Effector memory CD4-positive, alpha-beta T cell (primary cell): ENCODE measurements at places on chromosomes 5 and 9.

DNA sequence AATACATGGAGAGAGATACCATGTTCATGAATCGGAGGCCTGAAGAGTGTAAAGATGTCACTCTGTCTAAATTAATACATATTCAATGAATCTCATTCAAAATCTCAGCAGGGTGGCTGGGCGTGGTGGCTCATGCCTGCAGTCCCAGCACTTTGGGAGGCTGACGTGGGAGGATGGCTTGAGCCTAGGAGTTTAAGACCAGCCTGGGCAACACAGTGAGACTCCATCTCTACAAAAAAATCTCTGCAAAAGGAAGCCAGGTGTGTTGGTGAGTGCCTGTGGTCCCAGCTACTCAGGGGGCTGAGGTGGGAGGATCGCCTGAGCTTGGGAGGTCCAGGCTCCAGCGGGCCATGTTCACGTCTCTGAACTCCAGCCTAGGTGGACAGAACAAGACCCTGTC is 49.7 kb downstream of the COL23A1 start:
- H3K27ac ChIP-seq, result no peak overlapping the region
- H3K4me1 ChIP-seq, result no peaks in the 10 kb centered on the region
- no peaks in the 10 kb centered on the region for H3K36me3 ChIP-seq
- H3K27me3 ChIP-seq, result no peaks in the 10 kb centered on the region
- no peak for DNase-seq

DNA sequence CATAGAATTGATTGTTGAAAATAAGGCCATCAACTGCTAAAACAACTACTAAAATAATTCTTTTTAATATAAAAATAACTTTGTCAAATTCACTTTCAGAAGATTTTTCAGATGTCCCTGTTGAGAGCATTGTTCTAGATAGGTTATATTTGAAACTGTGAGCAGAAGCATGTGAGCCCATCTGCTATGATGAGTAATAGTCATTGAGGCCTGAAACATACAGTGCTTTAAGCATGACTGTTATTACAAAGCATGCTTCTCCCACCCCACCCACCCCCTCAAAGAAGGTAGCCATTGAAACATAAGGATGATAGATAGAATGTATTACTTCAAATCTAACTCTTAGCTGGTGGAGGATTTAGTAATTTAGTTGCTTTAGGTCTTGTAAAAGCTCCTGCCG is 86.0 kb downstream of the UHRF2 start:
- no peaks in the 10 kb centered on the region for H3K27me3 ChIP-seq
- H3K36me3 ChIP-seq, result peaks cover 62% of the 10 kb centered on the region
- no peak overlapping the region for H3K27ac ChIP-seq
- H3K4me1 ChIP-seq, result no peaks in the 10 kb centered on the region
- H3K4me3 ChIP-seq, result no peak overlapping the region
- DNase-seq, result no peak

GRCh38 chr5:123754908-123755307 is 242.9 kb downstream of the CSNK1G3 start:
- H3K4me3 ChIP-seq, result no peak overlapping the region
- H3K4me1 ChIP-seq, result no peaks in the 10 kb centered on the region
- H3K27me3 ChIP-seq, result no peaks in the 10 kb centered on the region
- no peak for DNase-seq

GRCh38 chr9:70439991-70440706 is 25.7 kb upstream of the KLF9 start:
- no peaks in the 10 kb centered on the region for H3K36me3 ChIP-seq
- H3K27ac ChIP-seq, result no peak overlapping the region
- no peaks in the 10 kb centered on the region for H3K4me1 ChIP-seq

DNA sequence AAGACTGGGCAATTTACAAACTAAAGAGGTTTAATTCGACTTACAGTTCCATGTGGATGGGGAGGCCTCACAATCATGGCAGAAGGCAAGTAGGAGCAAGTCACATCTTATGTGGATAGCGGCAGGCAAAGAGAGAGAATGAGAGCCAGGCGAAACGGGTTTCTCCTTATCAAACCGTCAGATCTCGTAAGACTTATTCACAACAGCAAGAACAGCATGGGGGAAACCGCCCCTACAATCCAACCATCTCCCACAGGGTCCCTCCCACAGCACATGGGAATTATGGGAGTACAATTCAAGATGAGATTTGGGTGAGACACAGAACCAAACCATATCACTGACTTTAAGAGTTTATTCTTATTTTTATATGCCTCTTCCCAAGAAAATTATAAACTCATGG is 60.3 kb downstream of the RFK start:
- H3K4me1 ChIP-seq, result no peaks in the 10 kb centered on the region
- no peaks in the 10 kb centered on the region for H3K36me3 ChIP-seq
- H3K4me3 ChIP-seq, result no peak overlapping the region
- H3K27me3 ChIP-seq, result no peaks in the 10 kb centered on the region

- peaks cover 2% of the 10 kb centered on the region for H3K27me3 ChIP-seq
- H3K36me3 ChIP-seq, result no peaks in the 10 kb centered on the region
- no peaks in the 10 kb centered on the region for H3K4me1 ChIP-seq
- no peak overlapping the region for H3K27ac ChIP-seq
- no peak overlapping the region for H3K4me3 ChIP-seq
Observed at GRCh38 chr9:107239474-107239873, 43.6 kb upstream of the RAD23B start.

DNA sequence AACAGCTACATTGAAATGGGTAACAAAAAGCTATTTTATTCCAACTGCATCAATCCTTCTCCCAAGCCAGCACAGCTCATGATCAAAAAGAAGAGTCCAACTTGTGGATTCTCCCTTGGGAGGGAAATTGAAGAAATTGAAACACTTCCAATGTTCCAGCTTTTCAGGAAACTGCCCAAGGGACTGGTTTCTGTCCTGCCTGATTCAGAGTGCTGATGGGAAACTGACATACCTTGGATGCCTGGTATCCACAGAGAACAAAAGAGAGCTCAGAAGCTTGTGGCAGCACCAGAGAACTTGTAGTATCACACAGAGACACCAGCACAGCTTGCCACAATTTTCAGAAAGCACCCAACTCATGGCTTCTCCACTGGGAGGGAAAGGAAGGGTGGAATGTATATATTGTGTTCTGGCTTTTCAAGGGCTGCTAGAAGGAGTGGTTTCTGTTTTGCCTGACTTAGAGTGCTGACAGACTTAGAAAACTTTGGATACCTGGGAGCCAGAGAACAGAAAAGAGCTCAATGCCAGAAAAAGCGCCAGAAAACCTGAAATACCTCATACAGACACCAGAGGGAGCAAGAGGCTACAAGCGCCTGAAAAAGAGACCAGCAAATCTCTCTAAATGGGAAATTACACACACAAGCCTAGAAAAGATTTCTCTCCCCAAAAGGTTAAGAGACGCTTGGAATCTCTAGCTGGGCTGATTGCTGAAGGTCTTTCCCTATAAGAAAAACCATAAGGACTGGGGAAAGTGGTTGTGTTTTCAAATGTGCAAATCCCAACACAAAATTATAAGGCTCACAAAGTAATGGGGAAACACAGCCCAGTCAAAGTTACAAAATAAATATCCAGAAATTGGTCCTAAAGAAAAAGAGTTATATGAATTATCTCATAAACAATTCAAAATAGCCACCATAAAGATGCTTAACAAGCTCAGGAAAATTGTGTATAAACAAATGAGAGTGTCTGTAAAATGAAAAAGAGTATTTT is 178.8 kb downstream of the SPOCK1 start:
- no peak for DNase-seq
- H3K36me3 ChIP-seq, result no peaks in the 10 kb centered on the region
- no peaks in the 10 kb centered on the region for H3K27me3 ChIP-seq

DNA sequence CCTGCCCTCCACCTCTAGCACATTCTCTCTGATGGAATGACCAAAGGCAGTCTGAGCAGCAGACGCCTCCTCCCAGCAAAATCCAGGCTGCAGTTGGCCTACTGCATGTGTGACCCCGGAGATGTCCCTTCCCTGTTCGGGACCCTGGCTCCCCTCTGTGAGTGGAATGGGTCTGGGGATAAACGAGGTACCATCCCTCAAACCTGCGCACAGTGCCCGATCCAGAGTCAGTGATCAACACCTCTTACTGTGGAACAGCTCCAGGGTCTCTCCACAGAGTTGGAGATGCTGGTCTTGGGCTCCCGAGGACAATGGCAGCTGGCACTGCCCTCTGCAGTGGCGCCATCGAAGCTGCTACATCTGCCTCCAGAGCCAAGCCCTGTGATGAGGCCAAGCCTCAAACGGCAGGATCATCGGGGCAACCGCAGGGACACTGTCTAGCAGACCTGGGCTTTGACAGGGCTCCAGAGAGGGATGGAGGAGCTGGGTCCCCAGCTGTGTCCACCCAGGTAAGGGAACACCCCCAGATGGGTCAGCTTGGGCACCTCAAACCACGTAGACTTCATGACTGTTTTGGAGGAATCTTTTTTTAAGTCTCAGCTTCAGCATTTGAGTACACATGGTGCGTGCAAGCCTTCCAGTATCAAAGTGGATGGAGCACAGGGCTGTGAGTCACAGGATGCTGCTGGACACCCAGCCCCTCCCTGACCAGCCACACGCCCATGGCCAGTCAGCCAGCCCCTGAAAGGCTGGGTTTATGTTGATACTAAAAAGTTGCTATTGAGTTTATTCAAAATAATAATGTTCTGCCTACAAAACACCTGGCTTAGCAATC is 13.0 kb downstream of the MED10 start:
- no peak overlapping the region for H3K27ac ChIP-seq
- peaks cover 7% of the 10 kb centered on the region for H3K4me1 ChIP-seq
- no peaks in the 10 kb centered on the region for H3K27me3 ChIP-seq
- DNase-seq, result no peak
- no peak overlapping the region for H3K4me3 ChIP-seq

DNA sequence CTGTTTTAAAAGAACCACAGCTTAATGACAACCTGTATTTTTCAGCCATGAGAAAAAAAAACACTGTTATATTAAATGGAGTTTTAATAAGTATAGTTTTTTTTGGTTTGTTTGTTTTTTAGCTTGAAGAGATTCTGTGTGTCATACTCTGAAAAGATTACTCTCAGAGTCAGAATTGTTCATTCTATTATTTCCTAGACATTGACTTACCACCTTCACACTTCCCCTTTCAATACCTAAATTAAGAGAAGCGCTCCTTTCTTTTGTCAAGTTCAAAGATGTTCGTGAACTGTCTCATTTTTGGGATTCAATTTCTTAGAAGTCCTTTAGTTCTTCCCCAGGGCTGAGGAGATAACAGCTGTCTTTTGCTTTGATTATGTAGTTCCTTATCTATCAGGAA is 1201.6 kb upstream of the NUDT12 start:
- H3K4me1 ChIP-seq, result no peaks in the 10 kb centered on the region
- no peak overlapping the region for H3K27ac ChIP-seq
- H3K27me3 ChIP-seq, result no peaks in the 10 kb centered on the region
- no peak overlapping the region for H3K4me3 ChIP-seq
- no peaks in the 10 kb centered on the region for H3K36me3 ChIP-seq

DNA sequence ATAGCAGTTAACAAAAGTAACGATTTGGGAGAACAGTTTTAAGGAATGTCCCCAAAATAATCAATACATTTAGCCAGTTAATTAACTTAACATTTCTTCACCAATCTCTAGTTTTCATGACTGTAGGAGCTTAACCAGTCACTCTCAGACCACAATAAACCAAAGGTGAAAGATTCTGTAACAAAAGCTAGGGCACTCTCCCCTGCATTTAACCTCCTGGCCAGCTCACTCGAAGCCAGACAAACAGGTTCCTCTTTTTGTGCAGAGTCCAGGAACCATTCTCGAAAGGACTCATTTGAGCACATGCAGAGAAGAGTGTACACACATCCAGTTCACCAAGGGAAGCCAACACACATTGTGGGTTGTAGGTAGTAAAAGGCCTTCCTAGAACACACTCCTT is 6.5 kb downstream of the IL7R start:
- no peaks in the 10 kb centered on the region for H3K27me3 ChIP-seq
- peaks cover 32% of the 10 kb centered on the region for H3K4me1 ChIP-seq
- peak overlapping the region; percentile 99 for H3K27ac ChIP-seq
- H3K4me3 ChIP-seq, result peak overlapping the region; percentile 64
- peaks cover 77% of the 10 kb centered on the region for H3K36me3 ChIP-seq
- no peak for DNase-seq

DNA sequence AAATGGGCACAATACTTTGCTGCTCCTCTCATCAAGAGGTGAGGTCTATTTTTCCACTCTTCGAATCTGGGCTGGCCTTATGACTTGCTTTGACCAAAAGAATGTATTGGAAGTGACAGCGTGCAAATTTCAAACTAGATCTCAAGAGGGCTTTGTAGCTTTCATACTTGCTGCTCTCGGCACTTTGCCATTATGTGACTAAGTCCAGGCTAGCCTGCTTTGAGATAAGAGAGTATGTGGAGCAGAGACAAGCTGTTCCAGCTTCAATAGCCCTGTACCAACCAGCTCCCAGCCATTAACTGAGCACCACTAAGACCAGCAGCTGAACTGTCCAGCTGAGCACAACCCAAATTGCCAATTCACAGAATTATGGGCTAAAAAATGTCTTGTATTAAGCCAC is 124.6 kb downstream of the ACER2 start:
- H3K27me3 ChIP-seq, result no peaks in the 10 kb centered on the region
- DNase-seq, result no peak
- H3K27ac ChIP-seq, result no peak overlapping the region
- H3K36me3 ChIP-seq, result no peaks in the 10 kb centered on the region
- H3K4me3 ChIP-seq, result no peak overlapping the region

GRCh38 chr5:57539281-57539701 is 56.7 kb upstream of the ACTBL2 start:
- H3K4me1 ChIP-seq, result no peaks in the 10 kb centered on the region
- H3K27ac ChIP-seq, result no peak overlapping the region
- H3K27me3 ChIP-seq, result no peaks in the 10 kb centered on the region
- no peaks in the 10 kb centered on the region for H3K36me3 ChIP-seq
- DNase-seq, result no peak

DNA sequence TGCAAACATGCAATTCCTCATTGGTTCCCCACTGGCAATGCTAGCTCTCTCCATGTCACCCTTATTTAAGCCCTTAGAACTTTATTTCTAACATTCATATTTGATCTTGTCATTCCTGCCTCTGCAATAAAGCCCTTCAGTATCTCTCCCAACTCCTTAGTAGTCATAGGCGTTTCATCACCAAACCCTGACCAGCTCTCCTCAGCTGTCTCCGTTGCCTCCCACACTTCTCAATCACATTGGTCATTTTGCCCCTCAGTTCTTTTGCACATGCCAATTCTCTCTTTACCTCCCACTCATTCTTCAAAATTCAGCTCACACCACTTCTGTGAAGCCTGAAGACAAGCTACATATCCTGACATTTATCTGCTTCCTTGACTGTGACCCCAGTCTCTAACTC is 2.8 kb upstream of the RUSC2 start:
- H3K36me3 ChIP-seq, result no peaks in the 10 kb centered on the region
- H3K27ac ChIP-seq, result no peak overlapping the region
- DNase-seq, result no peak
- peaks cover 5% of the 10 kb centered on the region for H3K4me1 ChIP-seq
- peaks cover 12% of the 10 kb centered on the region for H3K27me3 ChIP-seq

GRCh38 chr5:73193592-73193991 is 20.6 kb downstream of the TMEM174 start:
- H3K27ac ChIP-seq, result no peak overlapping the region
- no peak for DNase-seq
- no peak overlapping the region for H3K4me3 ChIP-seq
- no peaks in the 10 kb centered on the region for H3K4me1 ChIP-seq
- H3K36me3 ChIP-seq, result no peaks in the 10 kb centered on the region
